ENCODE measurements at places on chromosomes 4 and X. TPM values are rescaled to one million over a fixed set of nuclear protein-coding genes. Genes with fewer than 3 reads are reported as not detected.

GRCh38 chrX:118228041-118228440, 111.4 kb upstream of the KLHL13 start:
- no peak overlapping the region for H3K27ac ChIP-seq
- no peak overlapping the region for H3K4me3 ChIP-seq
- H3K36me3 ChIP-seq: no peaks in the 10 kb centered on the region
- H3K4me1 ChIP-seq: no peaks in the 10 kb centered on the region

DNA sequence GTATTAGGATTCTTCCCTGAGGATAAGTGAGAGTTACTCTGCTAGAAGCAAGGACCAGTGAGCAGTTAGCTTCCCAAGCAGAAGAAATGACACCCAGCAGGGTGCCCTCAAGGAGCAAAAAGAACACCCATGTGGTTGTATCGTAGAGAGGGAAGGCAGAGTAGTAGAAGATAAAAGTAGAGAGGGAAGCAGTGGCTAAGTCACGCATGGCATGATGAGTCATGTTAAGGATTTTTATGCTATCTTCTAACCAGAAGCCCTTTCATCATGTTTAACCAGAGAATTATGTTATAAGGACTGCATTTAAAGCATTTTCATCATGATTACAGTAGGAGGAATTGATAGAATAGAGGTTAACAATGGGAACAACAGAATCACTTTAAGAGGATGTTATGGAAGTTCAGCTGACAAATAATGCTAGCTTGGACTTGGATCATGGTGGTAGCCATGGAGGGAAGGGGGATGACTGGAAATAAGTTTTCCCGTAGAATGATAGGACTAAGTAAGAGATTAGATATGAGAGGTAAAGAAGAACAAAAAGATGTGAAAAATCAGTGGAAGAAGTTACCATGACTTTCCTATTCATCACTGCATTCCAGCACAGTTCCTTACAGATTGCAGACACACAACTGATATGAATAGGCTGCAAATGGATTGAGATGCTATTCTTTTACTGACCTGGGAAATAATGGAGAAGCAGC, 383.5 kb upstream of the INTU start:
- no peak for DNase-seq
- H3K27me3 ChIP-seq: no peaks in the 10 kb centered on the region
- H3K4me3 ChIP-seq: no peak overlapping the region
- no peaks in the 10 kb centered on the region for H3K4me1 ChIP-seq
- no peaks in the 10 kb centered on the region for H3K36me3 ChIP-seq

GRCh38 chr4:74407891-74408290, 37.0 kb upstream of the AREG start:
- no peaks in the 10 kb centered on the region for H3K36me3 ChIP-seq
- H3K27ac ChIP-seq: no peak overlapping the region
- no peak for DNase-seq
- H3K4me3 ChIP-seq: no peak overlapping the region
- H3K27me3 ChIP-seq: no peaks in the 10 kb centered on the region

The N4BP2 gene
- total RNA-seq: 7.0 TPM

The MAP9 gene
- total RNA-seq: 16.2 TPM
